Activated naive CD8-positive, alpha-beta T cell treated with anti-CD3 and anti-CD28 coated beads for 36 hours (primary cell): ENCODE measurements at places on chromosomes 16 and 17. TPM values are rescaled to one million over a fixed set of nuclear protein-coding genes. Genes with fewer than 3 reads are reported as not detected.

- no peaks in the 10 kb centered on the region for H3K27me3 ChIP-seq
- no peak overlapping the region for H3K27ac ChIP-seq
- H3K4me1 ChIP-seq, result peaks cover 47% of the 10 kb centered on the region
These were observed 10.8 kb downstream of the CHD9 start for GRCh38 chr16:53065461-53066061.

- no peaks in the 10 kb centered on the region for H3K36me3 ChIP-seq
- H3K27ac ChIP-seq, result no peak overlapping the region
- H3K4me3 ChIP-seq, result no peak overlapping the region
- H3K4me1 ChIP-seq, result no peaks in the 10 kb centered on the region
- H3K27me3 ChIP-seq, result peaks cover 29% of the 10 kb centered on the region
These were observed 20.6 kb downstream of the B9D1 start for GRCh38 chr17:19341641-19342610.

The GRAP gene
- 14.8 TPM for total RNA-seq

The ACAP1 gene
- total RNA-seq, result 235 TPM

The CACNG3 gene
- total RNA-seq, result not detected
